ENCODE measurements at places on chromosomes 1 and 21. TPM values are rescaled to one million over a fixed set of nuclear protein-coding genes. Genes with fewer than 3 reads are reported as not detected.
A peak's percentile ranks its signal among the peaks of the same experiment; 100 is the strongest.

EDEM3 gene
- total RNA-seq, result 14.5 TPM

BRDT gene
- total RNA-seq, result not detected

PSEN2 gene
- total RNA-seq, result 17.0 TPM

DNA sequence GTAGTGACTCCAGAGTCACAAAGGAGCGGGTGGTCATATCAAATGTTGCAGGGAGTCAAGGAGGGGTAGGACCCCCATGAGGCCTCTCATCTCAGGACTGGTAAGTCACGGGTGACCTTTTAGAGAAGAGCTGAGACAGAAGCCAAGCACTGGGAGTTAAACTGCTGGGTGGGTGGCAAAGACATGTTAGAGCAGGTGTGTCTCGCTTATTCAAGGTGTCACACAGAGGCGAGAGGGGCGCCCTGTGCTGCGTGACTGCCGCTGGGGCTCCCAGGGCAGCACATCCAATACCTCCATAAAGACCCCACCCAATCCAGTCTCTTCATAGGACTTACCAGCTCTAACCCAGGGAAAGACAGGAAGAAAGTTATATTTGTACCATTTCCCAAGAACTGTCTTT, 15.2 kb downstream of the CASQ2 start:
- no peak for DNase-seq

GRCh38 chr1:207500306-207500705, 4.3 kb downstream of the CR1 start:
- DNase-seq, result no peak

MROH9 gene
- not detected for total RNA-seq

GRCh38 chr21:29264721-29265120, 34.0 kb upstream of the BACH1 start:
- no peak for DNase-seq

GRCh38 chr1:216805953-216806352, 82.7 kb upstream of the ESRRG start:
- DNase-seq, result no peak

CLCNKB gene
- total RNA-seq, result 1.9 TPM

DNA sequence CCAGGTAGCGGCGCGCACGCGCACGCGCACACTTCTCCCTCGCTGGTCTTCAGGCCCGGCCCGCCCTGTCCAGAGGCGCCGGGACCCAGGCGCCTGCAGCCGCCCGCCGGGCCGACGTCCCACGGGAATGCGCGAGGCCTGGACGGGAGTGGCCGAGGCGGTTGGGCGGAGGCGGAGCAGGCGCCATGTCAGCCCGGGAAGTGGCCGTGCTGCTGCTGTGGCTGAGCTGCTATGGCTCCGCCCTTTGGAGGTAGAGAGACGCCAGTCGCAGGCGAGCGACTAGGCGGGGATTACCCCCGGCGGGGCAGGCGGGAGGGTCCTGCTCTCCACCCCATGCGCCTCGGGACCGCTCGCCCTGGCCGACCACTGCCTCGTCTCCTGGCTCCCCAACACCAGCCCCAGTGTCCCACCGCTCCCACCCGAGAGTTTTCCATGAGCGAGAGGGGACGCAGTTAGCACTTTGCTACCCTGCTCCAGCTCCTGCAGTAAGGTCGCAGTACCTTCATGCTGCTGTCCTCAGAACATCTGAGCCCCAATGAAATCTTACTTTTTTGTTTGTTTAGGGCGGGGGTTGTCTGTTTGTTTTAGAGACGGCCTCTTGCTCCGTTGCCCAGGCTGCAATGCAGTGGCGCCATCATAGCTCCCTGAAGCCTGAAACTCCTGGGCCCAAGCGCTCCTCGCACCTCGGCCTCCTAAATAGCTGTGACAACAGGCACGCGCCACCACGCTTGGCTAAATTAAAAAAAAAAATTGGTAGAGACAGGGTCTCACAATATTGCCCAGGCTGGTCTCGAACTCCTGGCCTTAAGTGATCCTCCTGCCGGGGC, at the start of gene CATSPERE:
Gene CATSPERE (plus strand): TSS at position 29 of the 827 bp plus-strand sequence. CDS start 157 bp downstream, at position 186.
- DNase-seq, result peak; percentile 93

GRCh38 chr1:29909962-29910361, 673.6 kb downstream of the PTPRU start:
- DNase-seq, result no peak

DNA sequence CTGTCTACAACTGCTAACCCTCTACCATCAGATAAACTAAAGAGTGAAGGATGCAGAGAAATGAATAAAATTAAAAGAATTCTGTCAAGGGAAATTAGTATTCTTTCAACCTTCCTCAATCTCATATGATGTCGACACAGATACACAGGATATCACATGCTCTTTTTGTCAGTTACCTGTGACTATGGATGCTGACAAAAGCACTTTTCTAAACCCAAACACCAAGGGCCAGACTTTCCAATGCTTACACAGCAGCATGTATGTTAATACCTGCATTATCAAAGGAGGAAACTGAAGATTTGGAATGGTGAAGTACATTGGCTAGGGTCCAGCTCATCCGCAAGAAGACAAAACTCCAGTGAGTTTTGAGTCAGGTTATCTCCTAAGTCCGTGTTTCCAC, 294.0 kb downstream of the SMYD3 start:
- no peak for DNase-seq

- no peak for DNase-seq
These were observed 293.2 kb downstream of the DUSP10 start for GRCh38 chr1:221448585-221449175.

DNA sequence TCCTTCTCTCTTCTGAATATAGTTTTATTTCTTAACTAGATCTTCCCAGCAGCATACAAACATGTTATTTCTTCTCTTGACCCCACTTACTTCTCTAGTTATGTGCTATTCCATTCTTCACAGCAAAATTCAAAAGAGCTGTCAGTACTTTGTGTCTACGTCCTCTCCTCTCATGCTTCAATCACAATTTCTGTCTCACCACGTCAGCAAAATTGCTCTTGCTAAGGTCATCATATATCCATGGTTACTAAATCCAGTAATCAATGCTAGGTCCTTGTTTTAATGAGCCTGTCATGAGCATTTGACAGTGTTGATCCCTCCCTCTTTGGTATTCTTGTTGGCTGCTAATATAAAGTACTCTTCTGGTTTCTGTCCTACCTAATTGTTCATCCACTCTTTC, 214.2 kb downstream of the DENND1B start:
- no peak for DNase-seq

DNA sequence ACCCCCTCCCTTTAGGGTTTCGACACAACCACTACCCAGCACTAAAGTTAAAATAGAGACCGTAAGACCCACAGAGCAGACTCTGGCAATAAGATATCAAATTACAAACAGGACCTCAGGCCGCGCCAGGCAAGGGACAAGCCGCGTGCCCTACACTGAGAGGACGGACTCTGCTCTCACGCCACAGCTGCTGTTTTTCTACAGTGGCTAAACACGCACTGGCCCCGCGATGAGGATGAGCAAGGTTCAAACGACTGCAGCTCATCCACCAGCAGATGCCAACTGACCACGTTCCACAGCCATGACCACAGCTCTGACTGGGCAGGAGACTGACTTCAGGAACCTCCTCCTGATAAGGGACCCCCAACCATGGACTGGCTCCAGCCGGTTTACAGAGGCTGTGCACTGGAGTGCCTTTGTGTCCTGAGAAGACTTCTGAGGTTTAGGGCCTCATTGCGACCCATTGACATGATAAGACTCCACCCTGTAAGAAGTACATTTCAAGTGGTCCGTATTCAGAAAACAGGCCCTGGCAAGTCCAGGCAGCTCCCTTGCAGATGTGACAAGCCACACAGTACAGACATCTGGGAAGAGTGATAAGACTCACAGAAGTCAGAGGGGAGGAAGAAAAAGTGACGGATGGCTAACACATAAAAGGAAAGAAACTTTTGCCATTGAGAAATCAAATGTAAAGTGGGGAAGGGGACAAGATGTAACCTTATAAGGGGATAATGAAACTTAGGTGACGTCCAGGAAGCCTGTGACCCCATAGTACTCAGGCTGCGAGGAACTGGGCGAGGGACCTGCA, 1.5 kb upstream of the KRTAP10-6 start:
- peak; percentile 65 for DNase-seq

GRCh38 chr1:110125810-110126209, 13.6 kb downstream of the UBL4B start:
- DNase-seq, result no peak

GRCh38 chr1:70487459-70487815, 76.4 kb downstream of the CTH start:
- no peak for DNase-seq

DNA sequence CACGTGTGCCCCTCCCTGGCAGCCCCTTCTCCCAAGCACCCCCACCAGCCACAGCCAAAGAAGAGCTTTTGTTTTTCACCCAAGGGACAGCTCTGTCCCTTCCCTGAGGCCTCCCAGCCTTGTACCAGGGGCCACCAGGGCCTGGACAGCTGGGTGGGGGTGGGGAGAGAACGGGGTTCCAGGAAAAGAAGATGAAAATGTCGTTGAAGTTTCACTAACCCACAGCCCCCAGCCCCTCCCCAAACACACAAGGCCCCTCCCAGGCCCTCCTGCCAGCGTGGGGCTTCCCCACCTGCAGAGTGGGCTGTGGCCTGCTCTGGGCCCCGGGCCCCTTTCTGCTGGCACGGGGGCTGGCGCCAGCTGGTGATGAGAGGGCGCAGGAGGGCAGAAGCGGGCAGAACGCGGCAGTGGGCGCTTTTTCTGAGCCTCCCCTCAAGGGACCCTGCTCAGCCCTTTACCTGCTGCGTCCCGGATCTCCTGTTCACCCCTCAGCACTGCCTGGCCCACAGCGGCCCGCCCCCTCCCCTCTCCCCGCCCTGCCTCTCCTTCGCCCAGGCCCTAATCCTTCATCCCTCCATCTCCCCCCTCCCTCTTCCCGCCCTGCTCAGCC, 5.5 kb upstream of the ANKRD65 start:
- no peak for DNase-seq

LEFTY1 gene
- total RNA-seq, result not detected

GRCh38 chr1:18249631-18250030, 142.0 kb downstream of the IGSF21 start:
- no peak for DNase-seq

CD52 gene
- 1.2 TPM for total RNA-seq

GRCh38 chr1:115705085-115705951, 63.2 kb downstream of the CASQ2 start:
- peak; percentile 58 for DNase-seq

ARHGEF10L gene
- total RNA-seq, result 21.6 TPM

DNA sequence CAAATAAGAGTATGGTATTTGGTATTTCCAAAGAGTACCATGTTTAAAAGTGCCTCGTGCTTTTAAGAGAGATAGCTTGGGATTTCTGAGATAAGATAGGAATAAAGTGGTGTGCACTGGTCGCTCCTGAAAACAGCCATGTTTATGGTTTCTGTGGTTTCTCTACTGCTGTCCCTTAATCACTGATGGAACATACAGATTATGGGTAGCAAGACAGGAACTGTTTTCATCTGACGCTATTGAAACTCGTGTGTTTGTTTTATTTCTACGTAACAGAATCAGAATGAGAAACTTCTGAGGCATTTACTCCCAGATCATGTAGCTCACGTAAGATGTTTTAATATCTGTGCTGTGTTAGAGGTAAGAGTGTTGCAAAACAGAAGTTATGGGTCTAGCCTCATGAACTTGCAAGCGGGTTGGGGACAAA, 126.0 kb downstream of the KIAA0319L start:
- no peak for DNase-seq

PAQR6 gene
- 12.3 TPM for total RNA-seq

DNA sequence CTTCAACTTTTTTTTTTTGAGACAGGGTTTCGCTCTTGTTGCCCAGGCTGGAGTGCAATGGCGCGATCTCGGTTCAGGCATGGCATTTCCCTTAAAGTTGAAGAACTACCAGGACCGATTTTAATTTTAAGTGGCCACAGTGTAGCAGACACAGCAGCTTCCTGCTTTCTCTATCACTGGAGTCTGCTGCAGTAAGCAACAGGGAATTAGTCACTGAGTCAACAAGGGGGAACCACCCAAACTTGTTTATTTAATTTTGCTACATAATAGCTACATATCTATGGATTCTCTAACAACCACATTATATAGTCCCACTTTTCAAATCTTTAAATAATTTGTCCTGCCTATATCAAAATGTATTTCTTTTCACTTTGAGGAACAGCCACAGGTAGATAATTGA, 12.5 kb upstream of the TNNI3K start:
- DNase-seq, result no peak

- DNase-seq, result peak; percentile 70
These were observed 80.8 kb upstream of the GCLM start for GRCh38 chr1:93990010-93990409.

DNA sequence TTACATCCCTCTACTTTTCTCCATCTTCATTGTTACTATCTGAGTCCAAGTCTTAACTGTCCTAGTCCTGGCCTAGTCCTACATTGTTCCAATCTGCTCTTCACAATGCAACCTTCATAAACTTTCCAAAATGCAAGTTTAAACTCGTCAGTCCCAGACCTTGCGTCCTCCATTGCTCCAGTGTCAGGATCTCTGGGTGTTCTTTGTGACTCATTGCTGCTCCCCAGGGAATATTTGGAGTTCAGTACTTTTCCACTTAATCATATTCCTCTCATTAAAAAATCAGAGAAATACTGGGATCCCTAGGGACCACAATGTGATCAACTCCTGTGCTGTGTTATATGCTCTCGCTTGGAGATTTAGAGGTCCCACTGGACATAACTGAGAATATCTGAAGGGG, 18.0 kb upstream of the KPRP start:
- DNase-seq, result no peak

- peak; percentile 13 for DNase-seq
These were observed 265.9 kb downstream of the PRDM2 start for GRCh38 chr1:13965770-13966398.

GRCh38 chr1:182507685-182508084, 57.7 kb downstream of the RGSL1 start:
- DNase-seq, result no peak

GRCh38 chr1:37884145-37884544, 24.8 kb upstream of the MTF1 start:
- DNase-seq, result no peak

SLC30A2 gene
- not detected for total RNA-seq

GRCh38 chr1:25615563-25616094, 962 bp upstream of the MAN1C1 start:
- DNase-seq, result no peak

GRCh38 chr1:224884361-224884801, 45.1 kb upstream of the DNAH14 start:
- no peak for DNase-seq

- no peak for DNase-seq
These were observed 8.5 kb downstream of the AKT3 start for GRCh38 chr1:243841507-243841906.

LRRC38 gene
- total RNA-seq, result not detected

GRCh38 chr1:245686006-245686405, 531.2 kb downstream of the KIF26B start:
- no peak for DNase-seq
